RWPE2 (cell line): ENCODE measurements at places on chromosomes 5 and 9.

DNA sequence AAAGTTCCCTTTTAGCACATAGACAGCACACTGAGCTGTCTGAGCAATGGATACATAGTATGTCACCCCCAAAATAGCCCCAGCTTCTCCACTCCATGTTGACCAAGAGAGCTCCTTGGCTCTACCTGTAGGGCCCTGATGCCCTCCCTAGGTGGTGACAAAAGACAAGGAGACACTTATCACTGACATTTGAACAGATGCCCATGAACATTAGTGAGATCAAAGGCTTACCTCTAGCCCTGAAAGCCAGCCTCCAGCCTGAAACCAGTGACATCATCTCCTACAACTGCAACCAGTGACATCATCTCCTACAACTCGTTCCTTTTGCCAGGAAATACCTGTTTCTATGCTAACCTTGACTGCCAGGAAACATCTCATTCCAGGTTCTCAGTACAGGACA, 122.7 kb downstream of the FSTL4 start:
- DNase-seq = no peak

DNA sequence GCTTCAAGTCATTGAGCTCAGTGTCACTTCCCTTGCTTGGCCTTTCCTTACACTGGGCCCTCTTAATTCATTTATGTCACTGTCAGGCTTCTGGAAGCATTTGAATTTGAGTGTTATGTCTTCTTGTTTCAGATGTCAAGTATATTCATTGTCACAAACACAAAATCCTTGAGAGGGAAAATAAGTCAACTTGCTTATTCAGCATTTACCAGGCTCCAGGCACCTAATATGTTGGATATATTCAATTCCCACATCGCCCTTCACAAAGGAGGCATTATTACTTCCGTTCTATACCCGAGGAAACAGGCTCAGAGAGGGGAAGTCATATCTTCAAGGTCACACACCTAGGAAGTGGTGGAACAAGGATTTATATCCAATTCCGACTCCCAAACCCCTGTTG, 121.1 kb upstream of the SMIM23 start:
- DNase-seq = no peak

GRCh38 chr9:129482521-129483414, 138.1 kb downstream of the C9orf50 start:
- DNase-seq = no peak

- DNase-seq = no peak
Measured at GRCh38 chr5:37786862-37787519, 52.9 kb downstream of the GDNF start.

- no peak for DNase-seq
Measured at GRCh38 chr9:108953983-108954574, 19.9 kb downstream of the ABITRAM start.

DNA sequence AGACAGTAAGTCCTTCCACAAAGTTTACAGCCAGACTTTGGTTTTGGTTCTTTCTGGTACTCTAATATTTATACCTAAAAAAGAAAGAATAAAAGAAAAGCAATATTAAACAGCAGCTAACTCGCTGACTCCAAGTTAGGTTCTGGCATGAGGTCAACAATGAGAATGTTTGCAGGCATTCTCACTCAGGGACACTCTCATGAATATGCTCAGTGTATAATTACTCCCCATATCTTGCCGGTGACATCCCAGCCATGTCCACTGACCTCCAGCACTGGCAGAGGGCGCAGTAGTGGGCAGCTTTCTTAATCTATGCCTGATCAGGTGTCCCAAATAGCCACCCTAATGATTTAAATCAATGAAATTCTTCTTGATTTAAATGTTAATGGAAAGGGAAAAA, 151.5 kb downstream of the BNC2 start:
- no peak for DNase-seq

- no peak for DNase-seq
Measured at GRCh38 chr9:126318858-126319257, 7.8 kb upstream of the MVB12B start.

DNA sequence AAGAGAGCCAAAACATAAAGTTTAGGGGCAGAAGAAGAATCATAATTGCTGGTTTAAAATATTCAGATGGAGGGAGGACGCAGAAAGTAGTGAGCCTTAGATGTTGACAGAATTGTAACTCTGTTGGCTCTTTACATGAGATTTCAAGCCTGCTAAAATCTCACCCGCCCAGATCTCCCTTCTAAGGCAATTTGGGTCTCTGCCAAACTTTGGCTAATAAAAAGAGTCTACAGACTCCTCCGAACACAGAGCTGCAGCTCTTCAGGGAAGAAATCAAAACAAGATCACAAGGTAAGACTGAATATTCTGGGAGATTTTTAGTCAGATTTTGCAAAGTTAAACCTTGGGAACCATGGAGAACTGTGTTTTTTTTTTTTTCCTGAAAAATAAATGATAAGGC, at the start of gene IL33:
Gene IL33, plus strand, starts transcription at position 246 of the 400 bp plus-strand sequence. CDS start 25,888 bp downstream, outside the sequence.
- DNase-seq = no peak

- DNase-seq = no peak
Measured at GRCh38 chr5:180860273-180860886, 696 bp downstream of the ZFP62 start.
